ENCODE measurements at places on chromosomes 12 and 14. TPM values are rescaled to one million over a fixed set of nuclear protein-coding genes. Genes with fewer than 3 reads are reported as not detected.
A peak's percentile ranks its signal among the peaks of the same experiment; 100 is the strongest.

SMOC1 gene
- total RNA-seq = not detected

GRCh38 chr12:12217018-12217359 is 49.9 kb downstream of the LRP6 start:
- DNase-seq = no peak

ATL1 gene
- total RNA-seq = 1.1 TPM

GRCh38 chr12:76426160-76426559 is 77.9 kb upstream of the BBS10 start:
- DNase-seq = no peak

INSM2 gene
- total RNA-seq = not detected

FGF23 gene
- total RNA-seq = not detected

GRCh38 chr14:23365732-23366425 is 907 bp upstream of the EFS start:
- no peak for DNase-seq

GRCh38 chr12:59649203-59649602 is 53.4 kb downstream of the SLC16A7 start:
- no peak for DNase-seq

- DNase-seq = no peak
Observed at GRCh38 chr12:105985383-105985782, 153.4 kb downstream of the NUAK1 start.

LTB4R gene
- total RNA-seq = 11.7 TPM

GRCh38 chr12:80553316-80553715 is 109.3 kb downstream of the PTPRQ start:
- no peak for DNase-seq

GRCh38 chr12:9793779-9794395 is 33.2 kb upstream of the CD69 start:
- no peak for DNase-seq

- peak; percentile 49 for DNase-seq
Observed at GRCh38 chr12:91326058-91327027, 143.7 kb upstream of the DCN start.

DNA sequence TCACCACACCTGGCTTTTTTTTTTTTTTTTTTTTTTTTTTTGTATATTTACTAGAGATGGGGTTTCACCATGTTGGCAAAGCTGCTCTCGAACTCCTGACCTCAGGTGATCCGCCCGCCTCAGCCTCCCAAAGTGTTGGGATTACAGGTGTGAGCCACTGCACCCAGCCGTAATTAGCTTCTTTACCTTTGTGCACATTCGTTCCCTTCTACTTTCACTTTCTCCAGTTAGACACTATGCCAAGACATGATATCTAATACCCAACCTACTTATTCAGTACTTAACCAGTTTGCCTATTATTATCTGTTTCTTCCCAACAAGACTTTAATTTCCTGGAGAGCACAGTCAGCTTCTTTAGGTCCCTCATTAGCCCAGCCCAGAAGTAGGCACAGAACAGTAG is 5.3 kb downstream of the STYK1 start:
- no peak for DNase-seq

Data from activated CD8-positive, alpha-beta T cell treated with anti-CD3 and anti-CD28 coated beads for 36 hours (primary cell).